ENCODE measurements at places on chromosomes 16 and 17. TPM values are rescaled to one million over a fixed set of nuclear protein-coding genes. Genes with fewer than 3 reads are reported as not detected.

Gene KAT2A
- 12.0 TPM for total RNA-seq

Gene MT1A
- 7.5 TPM for total RNA-seq

Gene ZFHX3
- 5.4 TPM for total RNA-seq

Gene ST6GALNAC1
- not detected for total RNA-seq

Gene ARHGDIG
- total RNA-seq: 2.8 TPM

Gene TPSD1
- total RNA-seq: not detected

Gene SNAI3
- not detected for total RNA-seq

Gene SHISA9
- not detected for total RNA-seq

Gene ZG16
- not detected for total RNA-seq

Gene KLHL36
- 36.0 TPM for total RNA-seq

Gene PPP1R27
- total RNA-seq: not detected

Gene MYH8
- total RNA-seq: 4.1 TPM
